ENCODE measurements at places on chromosomes 4 and X. TPM values are rescaled to one million over a fixed set of nuclear protein-coding genes. Genes with fewer than 3 reads are reported as not detected.

Gene DRP2
- 0.55 TPM for total RNA-seq

Gene LGI2
- total RNA-seq: 0.25 TPM

Gene EVC
- total RNA-seq: 41.4 TPM

Gene HTR2C
- total RNA-seq: not detected

Gene SAGE1
- not detected for total RNA-seq

Gene TLR2
- 17.9 TPM for total RNA-seq

DNA sequence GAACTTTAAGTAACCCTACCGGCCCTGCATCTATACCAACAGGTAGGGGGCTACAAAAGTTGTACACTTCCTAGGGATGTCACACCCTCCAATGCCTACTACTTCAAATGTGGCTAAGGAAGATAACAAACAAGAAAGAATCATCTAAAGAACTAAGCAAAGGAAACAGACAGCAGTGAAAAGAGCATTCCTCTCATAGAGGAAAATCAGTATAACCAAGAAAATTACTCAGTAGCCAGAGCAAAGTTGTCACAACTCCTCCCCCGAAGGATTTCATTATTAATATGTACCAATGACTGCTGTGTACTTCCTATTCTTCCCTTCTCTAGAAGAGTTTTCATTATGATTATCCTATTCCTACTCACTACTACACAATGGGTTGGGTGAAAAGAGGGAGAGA is 12.6 kb downstream of the ANKRD17 start:
- no peak for DNase-seq

DNA sequence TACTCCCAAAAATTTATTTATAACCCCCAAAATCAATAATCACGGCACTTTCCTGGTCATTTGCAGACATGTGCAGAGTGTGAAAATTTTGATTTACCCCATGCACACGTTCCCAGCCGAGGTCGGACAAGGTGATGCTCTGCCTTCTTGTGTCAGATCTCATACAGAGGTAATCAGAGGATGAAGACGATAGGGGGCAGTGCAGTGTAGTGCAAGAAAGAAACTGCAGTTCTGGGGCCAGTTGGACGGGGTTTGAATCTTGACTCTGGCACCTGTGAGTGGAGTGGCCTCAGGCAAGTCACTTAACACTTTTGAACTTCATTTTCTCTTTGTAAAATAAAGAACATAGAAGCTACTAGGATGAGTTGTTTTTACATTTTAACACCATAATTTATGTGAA is 88.4 kb downstream of the FRMPD3 start:
- no peak for DNase-seq

- DNase-seq: no peak
These were observed 72.6 kb downstream of the GPR82 start for GRCh38 chrX:41796577-41796976.

- peak; percentile 47 for DNase-seq
These were observed 20.0 kb downstream of the CFAP97 start for GRCh38 chr4:185183622-185184281.

GRCh38 chr4:171676555-171677215 is 136.5 kb upstream of the GALNTL6 start:
- DNase-seq: no peak

GRCh38 chr4:169823685-169824084 is 65.9 kb upstream of the HPF1 start:
- peak; percentile 38 for DNase-seq

- DNase-seq: no peak
These were observed 167.6 kb downstream of the DKK2 start for GRCh38 chr4:106868381-106869035.

DNA sequence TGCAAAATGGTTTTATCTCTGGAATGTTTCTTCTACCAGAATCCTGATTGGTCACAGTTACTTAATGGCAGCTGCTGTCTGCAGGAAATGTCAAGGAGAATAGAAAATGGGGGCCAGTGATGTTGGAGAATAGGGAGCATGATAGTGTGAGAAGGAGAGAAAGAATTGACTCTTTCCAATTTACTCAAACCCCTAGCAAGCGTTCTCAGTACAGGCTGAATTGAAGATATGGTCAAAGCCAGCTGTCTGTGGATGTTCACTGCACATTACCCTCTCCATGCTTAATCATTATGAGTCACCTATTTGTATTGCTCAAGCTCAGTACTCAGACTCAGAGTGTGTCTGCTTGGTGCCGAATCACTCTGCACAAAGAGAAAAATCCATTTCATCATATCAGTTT is 57.8 kb upstream of the FAM47B start:
- peak; percentile 59 for DNase-seq

DNA sequence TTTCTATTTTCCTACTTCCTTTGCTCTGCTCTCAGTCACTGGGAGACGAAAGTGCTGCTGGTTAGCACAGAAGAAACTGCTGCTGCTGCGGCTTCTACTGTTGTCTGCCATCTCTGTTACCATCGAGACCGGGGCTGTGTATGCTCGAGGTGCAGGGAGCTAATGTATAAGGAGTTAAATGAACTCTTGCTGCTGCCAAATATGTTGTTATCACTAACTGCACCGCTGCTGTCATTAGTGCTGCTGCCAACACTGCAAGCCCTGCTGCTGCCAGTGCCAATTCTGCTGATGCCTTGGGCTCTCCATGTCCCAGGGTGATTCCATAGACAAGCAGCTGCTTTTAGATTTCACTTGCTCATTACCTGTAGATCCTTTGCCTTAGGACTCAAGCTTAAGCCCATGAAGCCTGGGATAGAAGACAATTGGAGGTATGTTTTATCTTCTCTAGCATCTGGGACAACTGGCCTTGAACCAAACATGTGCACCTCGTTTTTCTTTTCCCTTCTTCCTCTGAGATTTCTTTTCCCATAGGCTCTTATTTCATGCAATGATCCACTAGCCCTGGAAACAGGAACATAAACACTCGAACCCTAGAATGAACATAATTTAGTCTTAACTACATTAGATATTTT is 107.8 kb downstream of the CCSER1 start:
- DNase-seq: no peak

DNA sequence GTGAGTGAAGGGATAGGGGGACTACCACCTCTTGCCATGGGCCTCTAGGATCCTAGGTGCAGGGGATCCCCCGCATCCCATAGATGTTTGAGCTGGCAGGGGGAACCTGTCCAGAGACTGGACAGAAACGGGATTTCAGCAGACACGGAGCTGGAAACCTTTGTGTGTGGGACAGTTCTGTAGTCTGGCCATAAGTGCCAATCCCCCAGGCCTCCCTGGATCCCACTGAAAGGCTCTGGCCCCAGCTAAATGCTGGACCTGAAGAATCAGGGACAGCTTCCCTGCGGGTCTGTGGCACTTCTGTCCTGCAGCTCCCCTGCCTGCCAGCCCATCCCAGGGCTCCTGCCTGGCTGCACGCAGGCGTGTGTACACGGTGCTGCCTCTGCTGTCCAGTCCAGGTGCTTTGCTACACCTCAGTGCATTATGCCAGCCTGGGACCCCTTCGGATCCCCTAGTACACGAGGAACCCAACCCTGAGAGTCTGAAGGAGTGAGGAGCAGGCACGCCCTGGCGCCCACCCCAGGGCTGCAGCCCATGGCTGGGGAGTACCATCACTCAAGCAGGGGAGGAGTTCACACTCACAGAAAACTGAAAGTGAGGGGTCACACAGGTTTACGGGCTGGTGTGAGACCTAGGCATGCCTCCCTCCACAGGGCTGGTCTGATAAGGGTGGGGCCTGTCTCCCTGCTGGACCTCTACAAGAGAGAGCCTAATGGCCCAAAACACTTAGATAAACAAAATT is 703.0 kb downstream of the ARAP2 start:
- no peak for DNase-seq

DNA sequence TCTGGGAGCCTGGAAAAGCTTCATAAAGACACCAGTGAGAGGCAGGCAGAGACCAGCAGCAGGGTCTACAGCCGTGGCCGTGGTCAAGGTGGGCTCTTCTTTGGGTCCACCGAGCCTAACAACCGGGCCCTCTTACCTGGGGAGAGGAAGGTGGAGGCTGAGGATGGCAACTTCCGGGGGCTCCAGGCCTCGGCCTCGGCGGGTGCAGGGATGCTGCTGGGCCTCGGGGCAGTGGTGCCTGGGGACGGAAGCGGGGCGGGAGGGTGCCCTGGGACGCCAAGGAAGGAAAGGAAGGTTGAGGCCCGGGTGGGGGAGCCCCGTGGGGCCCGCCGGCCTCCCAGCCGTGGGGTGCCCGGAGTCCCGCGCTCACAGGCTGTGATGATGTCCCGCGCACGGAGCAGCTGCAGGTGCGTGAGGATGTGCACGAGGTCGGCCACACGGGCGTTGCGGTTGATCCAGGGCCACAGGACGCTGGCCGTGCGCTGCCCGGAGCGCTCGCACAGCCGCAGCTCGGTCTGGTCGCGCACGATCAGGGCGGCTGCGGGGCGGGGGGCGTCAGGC is 561 bp downstream of the IRAK1 start:
- DNase-seq: no peak

- no peak for DNase-seq
These were observed 49.7 kb downstream of the RBM47 start for GRCh38 chr4:40579983-40580382.

DNA sequence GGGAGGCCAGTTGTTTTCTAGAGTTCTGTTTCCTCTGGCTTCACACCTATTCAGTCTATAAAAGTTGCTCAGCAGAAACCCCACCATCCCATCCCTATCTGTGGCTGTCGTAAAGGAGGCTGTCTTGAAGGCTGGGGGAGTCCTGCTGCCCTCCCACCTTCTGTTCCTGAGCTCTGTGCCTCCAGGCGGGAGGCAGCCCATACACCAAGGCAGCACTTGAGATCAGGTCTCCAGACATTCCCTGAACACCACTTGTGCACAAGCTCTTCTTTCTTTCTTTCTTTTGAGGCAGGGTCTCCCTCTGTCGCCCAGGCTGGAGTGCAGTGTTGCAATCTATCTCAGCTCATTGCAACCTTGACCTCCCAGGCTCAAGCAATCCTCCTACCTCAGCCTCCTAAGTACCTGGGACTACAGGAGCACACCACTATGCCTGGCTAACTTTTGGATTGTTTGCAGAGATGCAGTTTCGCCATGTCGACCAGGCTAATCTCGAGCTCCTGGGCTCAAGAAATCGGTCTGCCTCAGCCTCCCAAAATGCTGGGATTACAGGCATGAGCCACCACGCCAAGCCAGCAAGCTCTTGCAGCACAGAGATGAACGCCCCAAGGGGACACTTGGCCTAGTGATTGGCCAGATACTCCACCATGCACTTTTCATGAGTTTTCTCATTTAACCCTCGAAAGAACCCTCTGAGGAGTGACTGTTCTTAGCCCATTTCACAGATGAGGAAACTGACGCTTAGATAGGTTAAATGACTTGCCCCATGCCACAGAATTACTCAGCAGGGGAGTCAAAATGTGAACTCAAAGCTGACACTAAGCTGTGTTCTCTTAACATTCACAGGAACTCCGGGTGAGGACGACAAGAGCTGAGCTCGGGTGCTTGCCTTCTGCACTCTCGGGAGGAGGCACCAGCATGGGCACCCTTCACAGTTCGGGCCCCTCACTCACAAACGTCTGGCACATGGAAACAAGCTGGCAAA is 55.8 kb upstream of the ENPP6 start:
- no peak for DNase-seq

DNA sequence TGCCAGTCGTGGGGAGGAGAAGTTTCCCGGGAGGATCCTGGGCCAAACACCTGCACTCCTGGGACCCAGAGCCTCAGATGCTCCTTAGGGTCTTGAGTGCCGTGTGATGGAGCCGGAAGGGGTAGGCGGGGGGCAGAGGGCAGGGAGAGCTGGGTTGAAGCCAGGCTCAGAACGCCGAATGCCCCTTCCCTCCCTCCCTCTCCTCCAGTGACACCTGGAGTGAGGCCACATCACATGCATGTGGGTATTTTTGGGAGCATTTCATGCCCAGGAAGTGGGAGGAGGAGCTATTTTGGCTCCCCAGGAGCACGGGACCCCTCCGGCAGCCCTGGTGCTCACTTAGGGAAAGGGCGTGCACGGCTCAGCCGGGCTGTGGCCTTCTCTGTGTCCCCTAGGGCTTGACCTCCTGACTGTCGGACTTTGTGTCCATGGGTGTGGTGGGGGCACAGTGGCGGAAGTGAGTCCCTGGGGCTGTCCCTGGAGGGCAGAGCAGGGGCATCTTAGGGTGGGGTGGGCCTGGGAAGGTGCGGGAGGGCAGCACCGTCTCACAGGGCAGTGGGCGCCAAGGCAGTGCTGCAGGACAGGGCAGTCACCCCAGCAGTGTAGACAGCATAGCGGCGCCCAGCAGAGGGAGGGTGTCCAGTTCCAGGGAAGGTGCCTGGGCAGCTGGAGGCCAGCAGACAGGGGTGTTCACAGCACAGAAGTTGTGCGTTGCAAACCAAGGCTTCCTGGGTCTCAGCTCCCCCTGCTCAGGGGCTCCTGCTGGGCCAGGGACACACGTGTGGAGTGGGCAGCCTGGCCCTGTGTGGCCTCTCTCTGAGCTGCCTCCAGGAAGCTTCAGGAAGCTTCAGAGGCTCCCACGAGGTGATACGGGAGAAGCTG is 4.9 kb upstream of the CPLX1 start:
- no peak for DNase-seq

DNA sequence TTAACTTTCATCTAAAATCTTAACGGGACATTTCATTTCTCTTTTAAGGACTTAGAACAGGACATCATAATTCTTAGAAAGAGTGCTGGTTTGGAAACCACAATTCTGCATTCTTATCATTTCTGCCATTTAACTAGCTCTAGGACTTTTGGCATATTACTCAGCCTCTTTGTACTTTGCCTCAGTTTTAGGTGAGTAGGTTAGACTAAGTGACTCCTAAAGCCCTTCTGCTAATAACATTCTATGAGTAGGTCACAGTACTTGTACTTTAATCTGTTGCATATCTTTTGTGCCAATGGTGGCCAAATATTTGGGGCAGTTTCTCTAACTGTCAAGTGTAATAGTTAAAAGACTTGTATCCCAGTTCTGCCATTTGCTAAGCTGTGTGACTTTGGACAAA is 115.4 kb upstream of the NUDT6 start:
- DNase-seq: peak; percentile 16

- DNase-seq: no peak
These were observed 1.2 kb downstream of the TFE3 start for GRCh38 chrX:49041744-49042580.

- no peak for DNase-seq
These were observed 64.1 kb downstream of the ZNF81 start for GRCh38 chrX:47900833-47901232.

DNA sequence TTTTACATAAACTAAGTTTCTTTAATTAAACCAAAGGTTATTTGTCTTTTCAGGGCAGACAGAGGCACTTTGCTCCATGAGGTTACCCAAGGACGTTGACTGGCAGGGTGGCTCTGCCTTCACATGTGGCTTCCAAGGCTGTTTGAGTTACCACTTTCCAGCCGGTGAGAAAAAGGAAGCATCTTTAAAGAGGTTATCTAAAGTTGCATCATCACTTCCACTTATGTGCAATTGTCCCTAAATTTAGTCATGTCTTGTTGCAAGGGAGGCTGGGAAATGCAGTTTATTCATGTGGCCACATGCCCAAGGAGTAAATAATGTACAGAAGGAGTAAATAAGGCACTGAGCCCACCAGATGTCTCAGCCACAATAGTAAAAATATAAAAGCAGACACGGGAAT is 29.0 kb upstream of the RAP1GDS1 start:
- DNase-seq: no peak

DNA sequence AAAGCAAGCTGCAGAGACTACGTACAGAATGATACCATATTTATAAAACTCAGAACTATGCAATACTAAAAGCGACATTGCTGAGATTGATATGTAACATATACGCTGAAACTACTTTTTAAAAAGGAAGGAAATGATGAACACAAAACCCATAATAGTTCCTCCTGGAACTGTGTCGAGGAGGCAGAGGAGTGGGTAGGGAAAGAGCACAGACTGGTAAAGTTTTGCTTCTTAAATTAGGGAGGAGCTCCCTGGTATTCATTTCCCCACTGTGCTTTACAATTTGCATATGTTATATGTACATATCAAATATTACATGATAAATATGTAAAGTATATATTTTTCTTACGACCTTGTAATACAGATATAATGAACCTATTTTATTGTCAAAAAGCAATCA is 13.9 kb downstream of the UFSP2 start:
- no peak for DNase-seq

Data from kidney epithelial cell (primary cell).